ENCODE measurements at places on chromosomes 4 and X. TPM values are rescaled to one million over a fixed set of nuclear protein-coding genes. Genes with fewer than 3 reads are reported as not detected.

Gene TMPRSS11B
- total RNA-seq, result not detected

Gene LGI2
- 0.69 TPM for total RNA-seq

Gene TGIF2LX
- not detected for total RNA-seq

Gene CACNA1F
- 0.10 TPM for total RNA-seq

Gene DOK7
- total RNA-seq, result 0.99 TPM

DNA sequence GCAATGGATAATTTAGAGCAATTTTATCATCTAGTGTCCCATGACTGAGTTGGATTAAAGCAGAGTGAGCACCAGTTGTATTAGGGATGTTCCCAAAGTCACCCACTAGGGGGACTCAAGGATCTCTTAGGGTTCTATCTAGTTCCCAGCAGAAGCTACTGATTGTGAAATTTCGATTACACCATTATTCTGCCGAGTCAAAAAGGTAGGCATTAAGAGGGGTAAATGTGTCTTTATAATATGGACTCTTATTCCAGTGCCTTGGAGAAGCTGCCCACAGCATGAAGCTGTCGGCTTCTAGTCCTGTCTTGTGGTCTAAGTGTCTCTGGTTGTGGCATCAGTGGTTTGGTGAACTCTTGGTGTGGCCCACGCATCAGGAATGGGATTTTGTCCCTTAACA, 53.3 kb downstream of the RGS12 start:
- DNase-seq, result peak; percentile 77

GRCh38 chr4:71540749-71541269, 202.0 kb downstream of the SLC4A4 start:
- DNase-seq, result no peak

DNA sequence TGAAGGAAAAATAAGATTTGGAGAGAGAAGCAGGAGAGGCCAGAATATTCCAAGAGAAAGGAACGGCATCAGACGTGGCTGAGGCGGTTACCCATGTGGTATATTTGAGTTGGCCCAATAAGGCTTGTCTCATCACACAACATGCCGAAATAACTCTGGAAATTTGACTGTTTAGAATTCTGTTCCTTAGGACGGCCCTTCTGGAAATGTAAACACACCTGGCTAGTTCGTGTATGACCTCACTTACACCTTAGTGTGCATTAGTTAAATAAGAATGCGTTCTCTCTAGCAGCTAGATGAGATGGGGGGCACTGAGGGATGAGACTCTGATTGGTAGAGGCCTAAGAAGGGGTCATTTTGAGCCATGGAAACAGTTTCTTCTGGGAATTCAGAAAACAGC, 33.2 kb upstream of the PLAC1 start:
- no peak for DNase-seq

DNA sequence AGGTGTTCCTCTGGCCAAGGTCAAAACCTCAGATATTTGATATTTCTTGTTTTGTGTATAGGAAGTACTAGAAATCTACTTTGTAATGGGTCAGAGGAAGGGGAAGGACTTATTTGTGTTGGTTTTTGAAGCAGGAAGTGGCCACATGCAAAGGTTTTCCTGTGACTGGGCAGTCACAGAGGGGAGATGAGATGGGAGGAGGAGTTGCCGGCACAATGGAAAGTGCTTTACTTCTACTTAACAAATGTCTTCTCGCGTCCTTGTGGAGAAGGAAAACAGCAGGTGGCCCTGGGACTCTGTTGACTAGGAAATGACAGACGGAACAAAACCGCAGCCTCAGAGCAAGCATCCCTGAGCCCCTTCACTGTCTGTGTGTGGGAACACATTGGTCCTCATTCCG, 46.6 kb downstream of the SHROOM2 start:
- DNase-seq, result no peak

- no peak for DNase-seq
Measured at GRCh38 chrX:68498044-68498507, 775 bp upstream of the YIPF6 start.

GRCh38 chr4:76214177-76214675, 602 bp upstream of the SCARB2 start:
- DNase-seq, result peak; percentile 34

GRCh38 chr4:182562350-182562749, 319.1 kb downstream of the TENM3 start:
- no peak for DNase-seq

DNA sequence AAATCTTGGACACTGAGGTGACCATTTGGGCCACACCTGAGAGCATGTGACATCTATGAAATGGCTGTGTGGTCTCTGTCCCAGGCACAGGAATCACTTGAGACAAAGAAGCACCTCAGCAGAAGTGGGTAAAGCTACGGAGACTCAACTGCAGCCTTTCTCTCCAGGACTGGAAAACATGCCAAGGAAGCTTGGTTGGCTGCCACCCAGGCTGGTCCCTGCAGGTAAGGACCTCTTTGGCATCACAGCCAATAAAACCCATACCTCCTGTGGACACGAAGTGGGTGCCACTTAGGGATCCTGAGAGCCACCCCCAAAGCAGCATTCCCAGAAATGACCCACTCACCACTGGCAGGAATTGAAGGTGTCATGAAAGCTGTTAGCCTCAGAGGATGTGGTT, 74.6 kb downstream of the LEF1 start:
- no peak for DNase-seq

DNA sequence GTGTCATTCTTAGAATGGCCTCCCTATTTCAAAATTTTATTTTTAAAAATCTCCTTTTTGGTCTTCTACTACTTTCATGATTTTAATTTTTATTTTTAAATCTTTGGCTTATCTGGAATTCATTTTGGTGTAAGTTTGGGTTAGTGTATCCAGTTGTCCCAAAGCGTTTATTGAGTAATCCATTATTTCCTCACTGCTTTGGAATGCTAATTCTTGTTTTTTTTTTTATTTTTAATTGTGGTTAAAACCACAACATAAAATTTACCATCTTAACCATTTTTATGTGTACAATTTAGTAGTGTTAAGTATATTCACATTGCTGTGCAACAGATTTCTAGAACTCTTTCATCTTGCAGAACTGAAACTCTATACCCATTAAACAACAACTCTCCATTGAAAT, 8.7 kb downstream of the CITED1 start:
- DNase-seq, result no peak

- no peak for DNase-seq
Measured at GRCh38 chr4:76233529-76233928, 18.0 kb upstream of the FAM47E start.

DNA sequence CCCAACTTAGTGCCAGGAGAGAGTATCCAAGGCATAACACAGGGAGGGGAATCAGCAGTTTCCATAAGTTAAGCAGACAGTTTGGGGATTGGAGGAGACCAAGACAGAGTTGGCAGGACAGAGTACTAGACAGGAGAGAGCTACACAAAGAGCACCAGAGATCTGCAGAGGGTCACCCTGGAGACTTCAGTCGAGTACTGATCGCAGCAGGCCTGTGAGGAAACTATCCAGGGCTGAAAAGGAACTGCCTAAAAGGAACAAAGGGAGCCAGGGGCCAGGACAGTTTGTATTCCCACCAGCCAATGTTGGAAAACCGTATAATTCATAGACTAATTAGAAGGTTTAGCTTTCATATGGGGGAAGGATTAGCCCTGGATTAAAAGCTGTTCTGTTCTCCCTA, 80.6 kb upstream of the ENPP6 start:
- DNase-seq, result no peak

GRCh38 chr4:155025762-155026457, 182.5 kb upstream of the NPY2R start:
- no peak for DNase-seq

- DNase-seq, result no peak
Measured at GRCh38 chrX:119090627-119091026, 17.8 kb downstream of the CT47C1 start.

GRCh38 chr4:24404281-24404680, 180.1 kb downstream of the DHX15 start:
- DNase-seq, result no peak

DNA sequence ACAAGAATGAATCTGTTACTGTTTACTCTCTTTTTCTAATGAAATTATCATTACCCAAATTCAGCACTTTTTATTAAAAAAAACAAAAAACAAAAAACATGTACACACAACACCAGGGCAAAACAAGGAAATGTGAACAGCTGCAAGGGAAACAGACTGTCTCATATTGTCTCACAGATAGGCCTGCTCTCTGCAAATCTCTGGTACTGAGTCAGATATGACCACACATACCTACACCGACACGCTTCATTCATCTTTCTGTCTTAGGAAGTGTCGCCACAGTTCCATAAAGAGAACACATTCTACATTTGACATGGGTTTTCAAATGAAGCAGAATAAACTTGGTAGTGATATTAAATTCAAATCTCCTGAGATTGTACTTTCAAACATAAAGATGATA, 92.2 kb upstream of the GPR34 start:
- no peak for DNase-seq
